ENCODE measurements at places on chromosomes 7 and 10.
A peak's percentile ranks its signal among the peaks of the same experiment; 100 is the strongest.

- no peak for DNase-seq
Observed at GRCh38 chr7:157502701-157503111, 165.9 kb downstream of the DNAJB6 start.

DNA sequence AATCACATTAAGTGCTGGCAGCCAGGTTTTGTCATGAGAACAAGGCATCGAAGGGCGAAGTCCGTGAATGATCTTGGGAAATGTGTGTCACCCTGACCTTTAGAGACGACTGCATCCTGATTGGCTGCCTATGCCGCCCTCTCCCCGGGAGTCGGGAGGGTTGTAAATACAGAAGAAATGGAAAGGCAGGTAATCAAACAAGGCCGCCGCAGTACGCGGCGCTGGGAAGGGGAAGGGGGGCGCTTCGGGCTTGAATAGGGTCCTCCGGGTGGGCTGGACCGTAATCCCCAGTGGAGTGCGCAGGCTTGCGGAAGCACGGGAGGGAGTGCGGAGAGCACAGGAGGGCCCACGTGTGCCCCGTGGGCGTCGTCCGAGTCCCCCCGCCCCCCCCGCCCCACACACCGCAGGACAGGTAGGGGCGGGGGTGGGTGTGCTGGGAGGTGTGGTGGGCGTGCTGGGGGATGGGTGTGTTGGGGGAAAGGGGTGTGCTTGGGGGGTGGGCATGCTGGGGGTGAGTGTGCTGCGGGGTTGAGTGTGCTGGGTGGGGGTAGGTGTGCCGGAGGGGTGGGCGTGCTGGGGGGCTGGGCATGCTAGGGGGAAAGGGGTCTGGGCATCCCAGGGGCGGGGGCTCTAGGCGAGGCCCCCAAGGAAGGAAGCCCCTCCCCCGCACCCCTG, 169.4 kb downstream of the ARHGAP12 start:
- DNase-seq, result no peak

DNA sequence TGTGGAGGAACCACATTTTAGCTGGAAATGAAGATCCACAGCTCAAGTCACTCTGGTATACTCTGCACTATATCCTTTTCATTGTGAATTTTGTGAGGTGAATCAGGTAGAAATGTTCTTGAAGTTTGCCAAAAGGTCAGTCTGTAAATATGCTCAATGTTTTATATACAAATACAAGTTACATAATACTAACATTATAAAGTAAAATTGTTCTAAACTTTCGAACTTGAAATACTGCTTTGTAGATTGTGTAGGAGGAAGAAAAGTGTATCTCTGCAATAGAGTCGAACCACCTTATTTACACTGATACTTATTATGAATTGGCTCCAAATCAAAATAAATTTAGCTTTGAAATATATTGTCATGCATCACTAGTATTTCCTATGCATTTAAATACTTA, 7.0 kb downstream of the MIOS start:
- no peak for DNase-seq

- DNase-seq, result no peak
Observed at GRCh38 chr7:135217645-135218509, 6.6 kb upstream of the WDR91 start.

DNA sequence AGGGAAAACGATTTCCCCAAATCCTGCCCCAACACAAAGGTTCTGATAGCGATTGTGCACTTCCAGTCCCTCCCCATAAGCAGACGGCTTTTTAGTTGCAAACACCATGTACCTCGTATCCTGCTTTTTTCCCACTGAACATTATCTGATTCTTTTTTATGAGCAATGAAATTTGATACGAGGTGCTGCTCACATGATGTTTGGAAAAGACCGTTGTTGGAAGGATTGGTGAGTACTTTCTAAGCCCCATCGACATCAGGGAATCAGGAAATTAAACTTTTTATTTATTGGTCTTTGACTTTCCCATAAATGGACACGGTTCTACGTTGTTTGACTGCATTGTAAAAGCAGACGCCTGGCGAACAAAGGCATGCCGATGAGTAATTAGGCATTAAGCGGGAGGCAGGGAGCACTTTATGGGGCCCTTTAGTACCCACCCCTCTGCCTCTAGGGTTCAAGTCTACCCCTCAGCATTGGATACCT, 49.4 kb downstream of the TEX36 start:
- DNase-seq, result peak; percentile 19

DNA sequence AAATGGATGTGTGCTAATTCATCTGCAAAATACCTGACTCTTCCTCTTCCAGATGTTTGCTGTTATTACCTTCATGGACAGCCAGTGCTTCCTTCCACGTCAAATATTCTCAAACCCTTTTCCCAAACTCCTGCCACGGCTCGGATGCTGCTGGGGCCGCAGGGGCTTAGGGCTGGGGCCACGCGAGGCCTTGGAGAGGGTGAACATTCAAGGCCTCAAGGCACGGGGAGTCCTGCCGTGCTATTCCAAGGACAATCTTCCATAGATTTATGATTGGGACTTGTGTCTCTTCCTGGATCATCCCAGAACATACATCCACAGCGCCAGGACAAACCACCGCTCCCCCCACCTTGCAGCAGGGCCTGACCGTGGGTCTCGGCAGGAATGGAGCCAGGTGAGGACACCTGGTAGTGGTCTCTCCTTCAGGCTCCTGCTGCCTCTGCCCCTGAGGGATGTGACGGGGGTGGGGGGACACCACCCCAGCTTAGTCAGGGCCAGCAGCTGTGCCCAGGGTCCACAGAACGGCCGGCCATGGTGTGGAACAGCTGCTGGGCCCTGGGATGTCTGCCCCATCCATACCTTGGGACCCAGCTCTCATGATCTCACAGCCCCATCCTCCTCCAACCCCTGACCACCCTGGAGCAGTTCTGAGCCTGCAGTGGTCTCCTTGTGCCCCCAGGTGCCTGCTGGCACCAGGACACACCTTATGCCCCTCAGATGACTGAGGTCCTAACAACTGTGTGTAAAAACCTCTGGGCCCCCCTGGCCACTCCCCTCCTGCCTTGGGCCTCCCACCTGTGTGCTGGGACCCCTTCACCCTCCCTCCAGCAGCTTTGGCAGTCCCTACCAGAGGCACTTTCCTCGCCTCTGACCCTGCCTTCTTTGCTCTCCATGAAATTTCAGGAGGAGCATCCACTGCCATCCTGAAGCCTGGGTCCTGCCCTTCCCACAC, 16.7 kb downstream of the VIPR2 start:
- no peak for DNase-seq

- no peak for DNase-seq
Observed at GRCh38 chr10:20984662-20985061, 87.6 kb upstream of the NEBL start.

DNA sequence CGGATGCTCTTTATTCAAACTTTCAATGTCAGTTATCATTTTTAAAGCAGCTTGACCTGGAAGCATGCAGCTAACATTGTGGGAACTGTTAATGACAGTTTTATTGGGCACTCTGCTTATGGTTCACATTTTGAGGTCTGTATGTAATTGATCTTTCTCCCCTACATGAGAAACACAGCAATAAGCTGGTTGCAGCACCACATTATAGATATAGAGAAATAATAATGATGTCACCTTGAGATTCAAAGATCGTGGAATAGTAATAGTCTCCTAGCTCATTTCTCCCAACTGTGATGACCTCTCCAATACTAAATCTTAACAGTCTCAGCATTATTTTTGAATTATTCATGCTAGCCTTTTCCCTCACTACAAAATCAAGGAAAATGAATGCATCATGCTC, 22.7 kb upstream of the MGMT start:
- DNase-seq, result no peak

DNA sequence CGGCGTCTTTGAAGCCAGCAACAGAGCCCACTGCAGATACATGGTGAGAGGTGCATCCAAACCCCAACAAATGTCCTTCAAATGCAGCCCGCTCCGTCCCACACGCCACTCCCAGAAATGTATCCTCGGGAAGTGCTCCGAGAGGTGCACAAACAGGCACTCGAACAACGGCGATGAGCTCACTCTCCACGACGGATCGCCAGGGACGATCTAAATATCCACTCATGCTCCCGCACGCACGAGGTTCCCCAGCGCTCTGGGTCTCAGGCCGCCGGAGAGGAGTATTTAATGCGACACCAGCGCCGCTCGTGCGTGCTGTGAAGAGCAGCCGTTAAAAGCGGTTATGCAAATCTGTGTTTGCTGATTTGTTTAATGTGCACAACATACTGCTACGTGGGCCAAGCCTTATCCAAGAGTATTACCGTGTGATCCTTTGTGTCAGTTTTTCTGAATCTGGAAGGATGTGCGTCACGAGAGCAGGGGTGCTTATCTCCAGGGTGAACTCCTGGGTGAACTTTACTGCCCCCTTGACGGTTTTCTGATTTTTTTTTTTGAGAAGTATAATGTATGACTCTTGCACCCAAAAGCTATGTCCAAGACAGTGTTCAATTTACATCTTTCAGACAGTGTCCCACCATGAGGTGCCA, 48.5 kb upstream of the PPP2R2D start:
- no peak for DNase-seq

GRCh38 chr7:121901026-121901425, 28.1 kb downstream of the PTPRZ1 start:
- no peak for DNase-seq

GRCh38 chr10:118214776-118215175, 127.3 kb downstream of the FAM204A start:
- no peak for DNase-seq

GRCh38 chr10:131167036-131167860, 144.3 kb downstream of the TCERG1L start:
- DNase-seq, result no peak

DNA sequence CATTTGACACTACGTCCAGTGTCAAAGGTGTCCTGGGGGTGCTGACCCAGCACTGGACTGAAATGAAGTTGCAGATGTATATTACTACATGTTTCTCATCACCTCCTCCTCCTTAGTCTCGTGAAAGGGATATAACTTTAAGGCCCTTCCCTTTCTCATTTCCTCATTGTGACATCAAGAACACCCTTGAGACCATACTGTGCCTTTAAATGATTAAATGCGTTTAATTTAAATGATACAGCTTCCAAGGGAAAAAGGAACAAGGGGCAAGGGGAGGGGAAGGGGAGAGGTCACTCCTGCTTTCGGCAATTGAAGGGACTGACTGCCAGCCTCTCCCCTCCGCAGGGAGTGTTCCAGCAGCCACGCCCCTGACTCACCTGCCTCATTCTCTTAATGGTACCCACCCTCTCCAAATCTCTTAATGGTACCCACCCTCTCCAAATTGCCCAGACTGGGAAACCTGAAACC, 80.5 kb upstream of the KMT2E start:
- no peak for DNase-seq

GRCh38 chr7:51062222-51062987, 254.2 kb downstream of the COBL start:
- DNase-seq, result no peak

DNA sequence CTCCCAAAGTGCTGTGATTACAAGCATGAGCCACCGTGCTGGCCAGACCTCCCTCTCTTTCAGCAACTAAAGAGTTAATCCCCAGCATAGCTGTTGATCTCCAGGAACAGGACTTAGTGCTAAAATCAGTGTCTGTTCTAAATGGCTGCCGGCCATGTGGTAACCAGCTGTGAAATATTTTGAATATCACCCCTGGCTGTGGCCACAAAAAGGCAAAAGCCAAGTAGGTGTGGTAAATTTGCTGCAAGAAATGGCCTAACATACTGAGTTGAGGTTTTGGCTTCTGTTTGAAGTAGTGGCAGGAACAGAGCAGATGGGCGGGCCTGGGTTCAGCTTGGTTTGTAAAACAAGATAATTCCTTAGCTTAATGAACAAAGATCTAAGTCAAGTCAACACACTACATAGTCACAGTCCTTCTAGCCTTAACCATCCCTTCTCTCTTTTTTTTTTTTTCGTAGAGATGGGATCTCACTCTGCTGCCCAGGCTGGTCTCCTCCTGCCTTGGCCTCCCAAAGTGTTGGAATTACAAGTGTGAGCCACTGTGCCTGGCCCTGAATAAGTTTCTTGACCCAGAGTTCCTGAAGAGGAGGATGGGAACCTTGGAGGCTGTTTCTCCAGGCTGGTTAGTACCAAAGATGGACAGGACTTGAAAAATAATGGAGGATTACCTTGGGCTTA, 22.7 kb upstream of the AGFG2 start:
- peak; percentile 97 for DNase-seq

DNA sequence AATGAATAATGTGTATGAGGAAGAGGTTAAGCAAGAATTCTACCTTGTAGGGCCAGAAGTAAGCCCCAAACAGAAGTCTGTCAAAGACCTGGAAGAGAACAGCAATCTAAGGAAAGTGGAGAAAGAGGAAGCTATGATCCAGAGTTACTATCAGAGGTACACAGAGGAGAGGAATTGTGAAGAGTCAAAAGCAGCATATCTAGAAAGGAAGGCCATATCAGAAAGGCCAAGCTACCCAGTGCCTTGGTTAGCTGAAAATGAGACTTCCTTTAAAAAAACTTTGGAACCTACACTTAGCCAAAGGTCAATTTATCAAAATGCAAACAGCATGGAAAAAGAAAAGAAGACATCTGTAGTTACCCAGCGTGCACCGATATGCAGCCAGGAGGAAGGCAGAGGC, 42.7 kb upstream of the GAD2 start:
- DNase-seq, result no peak
